DMS53 (cell line): ENCODE measurements at places on chromosomes 6 and 20.
A peak's percentile ranks its signal among the peaks of the same experiment; 100 is the strongest.

- DNase-seq: no peak
These were observed 1.1 kb downstream of the PFDN6 start for GRCh38 chr6:33290459-33290858.

DNA sequence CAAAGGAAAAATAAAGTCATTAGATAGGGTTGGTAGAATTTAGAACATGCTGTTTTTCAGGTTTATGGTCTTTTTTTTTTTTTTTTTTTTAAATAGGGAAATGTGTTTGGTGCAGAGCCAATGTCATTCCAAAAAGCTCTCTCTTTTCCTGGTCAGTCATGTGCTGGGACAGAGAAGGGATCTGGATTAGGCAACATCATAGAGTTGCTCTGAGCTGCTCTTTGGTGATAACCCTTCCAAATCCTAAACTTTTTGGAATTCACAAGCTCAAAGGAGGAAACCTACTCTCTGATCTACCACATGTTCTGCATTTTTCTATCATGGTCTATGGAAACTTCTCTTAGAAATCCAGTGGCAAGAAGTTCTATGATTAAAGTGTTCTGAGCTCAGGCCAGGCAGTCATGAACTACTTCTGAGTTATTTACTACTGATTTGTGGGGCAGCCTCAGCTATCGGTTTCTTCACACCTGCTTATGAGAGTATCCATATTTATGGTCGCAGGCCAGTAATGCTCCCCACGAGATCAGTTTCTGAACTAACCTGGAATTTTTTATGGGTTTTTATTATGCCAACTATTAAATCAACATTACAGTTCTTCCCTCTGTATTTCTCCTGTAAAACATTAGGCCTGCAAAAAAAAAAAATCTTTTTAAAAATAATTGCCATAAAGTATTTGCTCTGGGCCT lies 4.8 kb downstream of the EDN1 start:
- DNase-seq: no peak

DNA sequence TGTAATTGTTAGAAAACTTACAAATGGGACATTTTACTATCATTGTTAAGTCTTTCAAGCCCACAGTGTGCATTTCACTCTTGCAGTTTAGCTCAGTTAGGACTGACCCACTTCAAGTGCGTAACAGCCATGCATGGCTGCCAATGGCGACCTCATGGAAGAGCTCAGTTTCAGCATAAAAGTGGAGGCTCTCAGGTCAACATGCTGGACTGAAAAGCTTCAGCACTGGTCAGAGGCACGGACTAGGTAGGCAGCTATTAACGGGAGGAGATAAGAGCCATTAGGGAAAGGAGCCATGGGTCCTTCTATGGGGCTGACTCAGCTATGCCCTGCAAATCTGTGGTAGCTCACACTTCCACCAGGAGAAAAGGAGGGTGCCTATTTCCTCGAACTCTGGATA lies 101.8 kb downstream of the TTLL2 start:
- peak; percentile 69 for DNase-seq

DNA sequence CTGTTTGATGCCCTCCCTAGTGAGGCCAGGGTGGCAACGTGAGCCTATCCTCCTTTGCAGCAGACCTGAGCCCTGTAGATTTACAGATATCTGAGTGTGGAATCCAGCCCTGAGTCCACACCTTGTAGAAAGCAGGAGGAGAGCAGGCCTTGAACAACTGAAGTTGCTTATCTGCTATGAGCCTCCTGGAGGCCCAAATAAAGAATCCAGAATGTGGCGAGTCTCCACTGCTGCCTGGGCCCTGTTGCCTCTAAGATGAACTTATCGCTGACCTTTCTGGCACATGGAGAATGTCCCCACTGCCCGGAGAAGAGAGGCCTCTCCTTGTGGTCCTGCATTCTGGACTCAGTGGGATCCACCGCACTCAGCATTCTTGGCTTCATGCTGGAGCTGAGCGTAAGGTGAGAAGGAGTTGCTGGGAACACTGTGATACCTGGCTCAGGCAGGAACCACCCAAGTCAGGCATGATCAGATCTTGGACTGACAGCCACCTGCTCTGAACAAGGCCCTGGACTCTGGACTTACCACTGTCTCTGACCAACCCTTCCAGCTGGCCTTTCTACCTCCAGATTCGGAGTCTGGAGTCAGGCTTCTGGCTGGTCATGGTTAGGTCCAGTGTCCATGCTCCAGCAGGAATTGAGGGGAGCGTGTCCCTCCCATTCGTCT lies 5.8 kb upstream of the MANBAL start:
- DNase-seq: no peak

DNA sequence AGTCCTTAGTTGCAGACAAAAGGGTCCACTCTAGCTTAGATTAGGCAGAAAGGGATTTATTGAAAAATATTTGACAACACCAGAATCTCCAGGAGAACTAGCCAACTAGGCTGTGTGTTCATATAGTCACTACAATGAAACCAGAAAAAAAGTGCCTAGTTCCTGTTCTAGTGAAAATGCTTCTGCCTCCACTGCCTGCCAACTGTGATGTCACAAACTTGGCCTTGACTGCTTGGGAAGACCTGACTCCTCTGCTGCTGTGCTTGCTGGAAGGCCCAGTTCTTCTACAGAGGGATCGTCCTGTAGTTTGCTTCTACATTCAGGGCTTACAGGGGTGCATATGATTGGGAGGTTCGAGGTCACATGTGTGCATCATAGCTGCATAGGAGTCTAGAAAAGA lies 40.3 kb upstream of the XRN2 start:
- no peak for DNase-seq

DNA sequence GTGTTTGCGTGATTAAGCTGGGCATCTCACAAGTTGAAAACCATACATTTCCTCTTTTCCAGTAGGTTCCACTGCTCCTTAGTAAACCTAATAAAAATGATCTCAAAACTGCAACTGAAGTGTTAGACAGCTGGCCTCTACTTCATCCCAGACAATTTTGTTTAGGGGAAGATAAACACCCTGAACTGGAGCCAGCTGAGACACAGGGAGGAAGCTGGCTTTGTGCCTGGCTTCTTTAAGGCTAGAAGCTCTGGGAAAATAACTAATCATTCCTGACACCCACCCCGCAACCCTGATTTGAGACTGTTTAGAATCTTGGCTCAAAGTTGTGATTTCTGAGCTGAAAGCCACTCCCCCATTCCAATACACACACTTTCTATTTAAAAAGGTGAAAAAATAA lies 11.6 kb downstream of the PTPRT start:
- DNase-seq: no peak

DNA sequence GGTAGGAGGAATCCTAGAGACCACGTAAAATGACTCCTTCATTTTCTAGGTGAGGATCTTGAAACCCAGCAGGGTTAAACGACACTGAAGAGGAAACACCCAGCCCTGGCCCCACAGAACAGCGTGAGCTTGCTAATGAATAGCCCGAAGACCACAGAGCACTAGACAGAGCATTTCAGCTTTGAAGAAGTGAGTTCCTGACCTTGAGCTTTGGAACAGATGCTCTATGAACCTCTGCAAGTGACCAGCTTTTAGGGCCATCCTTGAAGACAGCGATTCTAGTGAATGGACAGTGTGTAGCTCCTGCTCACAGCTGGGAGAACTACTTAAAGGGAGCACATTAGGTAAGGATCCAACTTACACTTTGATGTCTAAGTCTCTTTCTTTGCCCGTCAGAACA lies 74.0 kb upstream of the FRMD1 start:
- no peak for DNase-seq

DNA sequence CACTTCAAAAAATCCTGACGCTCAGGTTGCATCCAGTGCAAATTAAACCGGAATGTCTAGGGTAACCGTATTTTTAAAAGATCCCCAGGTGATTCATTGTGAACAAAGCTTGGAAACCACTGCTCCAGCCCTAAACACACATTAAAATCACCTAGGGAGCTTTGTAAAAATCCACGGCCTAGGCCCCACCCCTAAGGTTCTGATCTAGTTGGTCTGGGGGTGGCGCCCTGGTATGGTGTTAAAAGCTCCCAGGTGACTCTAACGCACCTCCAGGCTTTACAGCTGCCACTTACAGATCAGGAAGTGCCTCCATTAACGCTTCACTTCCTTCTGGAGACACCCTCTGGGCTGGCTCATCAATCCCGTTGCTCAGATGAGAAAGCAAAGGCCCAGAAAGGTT lies 92.2 kb downstream of the GRM4 start:
- peak; percentile 86 for DNase-seq

- DNase-seq: no peak
These were observed 10.2 kb downstream of the ACSS1 start for GRCh38 chr20:25047766-25048165.

- no peak for DNase-seq
These were observed 232.5 kb downstream of the PTPRT start for GRCh38 chr20:42957018-42957703.

- no peak for DNase-seq
These were observed 102.8 kb downstream of the TMEM242 start for GRCh38 chr6:157220485-157220884.

DNA sequence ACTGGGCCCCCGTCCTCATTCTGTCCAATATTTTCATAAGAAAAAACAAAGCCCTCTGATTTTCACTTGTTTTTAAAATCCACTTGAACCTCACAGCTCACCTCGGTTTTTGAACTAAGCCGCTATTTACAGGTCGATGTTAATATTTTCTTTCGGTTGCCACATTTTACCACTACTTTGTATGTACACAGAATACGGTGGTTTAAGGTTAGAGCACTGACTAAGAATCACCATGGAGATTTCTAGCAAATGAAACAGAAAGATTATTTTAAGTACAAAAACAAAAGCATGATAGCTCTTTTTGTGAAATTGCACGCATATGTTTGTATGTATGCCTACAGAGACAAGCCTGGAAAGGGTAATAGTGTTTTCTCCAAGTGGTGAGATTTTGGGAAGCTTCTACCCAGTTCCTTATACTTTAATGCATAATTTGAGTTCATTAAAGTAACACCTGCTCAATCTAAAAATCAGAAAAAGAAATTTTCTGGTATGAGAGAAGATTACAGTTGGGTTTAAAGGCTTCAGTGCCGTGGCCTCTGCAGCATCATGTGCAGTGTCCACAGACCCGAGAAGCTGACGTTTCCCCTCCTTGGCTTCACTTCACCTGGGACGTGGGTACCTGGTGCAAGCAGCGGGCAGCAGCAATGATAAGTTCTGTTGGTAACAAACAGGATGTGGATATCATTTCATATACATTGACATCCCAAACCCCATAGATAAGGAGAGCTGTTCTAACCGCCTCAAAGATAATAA lies 144.0 kb downstream of the UST start:
- no peak for DNase-seq

DNA sequence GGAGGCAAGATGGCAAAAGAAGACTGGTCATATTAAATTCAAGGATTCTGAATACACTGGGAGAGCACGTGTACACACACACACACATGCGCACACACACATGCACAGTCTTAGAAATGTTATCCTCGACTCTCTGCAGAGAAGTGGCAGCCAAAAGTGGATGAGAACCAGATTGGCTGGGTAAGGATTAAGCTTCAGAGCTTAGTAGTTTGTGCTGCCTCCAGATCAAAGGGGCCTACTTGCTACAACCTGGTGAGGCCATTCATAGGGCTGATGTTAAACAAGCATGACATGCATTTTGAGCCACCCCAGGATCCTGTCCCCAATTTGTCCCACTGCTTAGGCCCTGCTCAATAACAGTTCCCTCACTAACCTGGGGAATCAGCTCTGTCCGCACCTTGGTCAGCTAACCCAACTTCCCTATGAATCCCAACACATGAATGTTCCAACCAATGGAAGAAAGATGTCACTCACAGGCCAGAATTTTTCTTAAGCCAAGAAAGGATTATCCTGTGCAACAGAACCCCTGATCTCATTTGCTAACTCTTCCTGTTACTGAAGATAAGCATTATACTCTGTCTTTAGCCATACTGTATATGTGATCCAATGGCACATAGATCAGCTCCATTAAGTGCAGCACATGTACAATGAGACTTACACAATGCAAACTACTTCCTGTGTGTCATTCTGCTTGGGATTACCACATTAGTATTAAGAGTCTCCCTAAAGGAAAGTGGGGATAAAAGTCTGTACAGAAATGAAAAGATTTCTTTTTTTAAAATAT lies 31.0 kb downstream of the TOMM6 start:
- DNase-seq: no peak

DNA sequence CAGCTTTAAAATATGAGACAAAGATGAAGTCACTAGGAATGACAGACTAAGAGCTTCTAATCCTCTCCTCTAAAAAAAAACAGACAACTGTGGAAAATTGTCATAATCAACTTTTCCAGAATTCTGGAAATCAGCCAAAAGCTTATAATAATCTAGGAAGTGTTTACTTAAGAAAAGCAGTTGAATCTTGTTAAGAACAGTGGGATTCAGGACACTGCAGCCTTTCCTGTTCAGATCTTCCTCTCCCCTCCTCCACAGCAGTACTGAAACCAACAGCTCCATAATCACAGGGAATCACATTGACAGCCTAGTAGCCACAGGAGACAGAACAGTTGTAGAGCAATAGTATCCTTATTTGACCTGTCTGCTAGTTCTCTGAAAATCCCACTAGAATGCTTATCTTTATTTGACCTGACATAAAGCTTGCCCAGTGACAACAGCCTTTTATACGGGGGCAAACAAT lies 41.6 kb downstream of the IBTK start:
- DNase-seq: peak; percentile 13

GRCh38 chr20:62030834-62031434 lies 34.7 kb downstream of the TAF4 start:
- DNase-seq: peak; percentile 49

DNA sequence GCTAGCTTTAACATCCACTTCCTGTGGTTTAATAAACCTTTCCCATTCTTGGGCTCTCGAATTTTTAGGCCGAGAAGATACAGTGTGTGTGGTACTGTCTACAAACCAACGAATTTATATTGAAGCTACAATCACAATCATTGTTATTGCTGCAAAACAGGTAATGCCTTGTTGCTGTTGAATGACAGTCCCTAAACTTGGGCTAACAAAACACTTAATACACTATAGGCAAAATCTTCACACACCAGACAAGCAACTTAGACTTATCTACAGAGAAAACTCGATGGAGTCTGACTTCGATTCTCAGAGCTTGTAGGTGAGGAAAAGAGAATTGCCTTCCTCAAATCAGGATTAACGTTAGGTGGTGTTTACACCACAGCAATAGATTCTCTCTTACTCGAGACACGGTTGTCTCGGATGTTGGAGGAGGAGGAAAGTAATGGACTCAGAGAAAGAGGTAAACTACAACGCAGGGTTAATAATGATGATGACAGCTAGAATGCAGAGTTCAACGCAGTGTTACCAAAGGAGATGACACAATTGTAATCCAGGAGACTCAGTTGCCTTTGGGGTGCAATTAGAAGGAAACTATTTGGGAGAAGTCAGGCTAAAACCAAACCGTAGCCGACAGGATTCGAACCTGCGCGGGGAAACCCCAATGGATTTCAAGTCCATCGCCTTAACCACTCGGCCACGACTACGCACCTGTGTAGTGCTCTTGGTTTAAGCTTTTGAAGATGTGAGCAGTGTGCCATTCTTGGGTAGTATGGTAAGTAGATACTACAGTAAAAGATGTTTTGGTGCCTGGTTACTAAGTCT lies 32.5 kb upstream of the ZNF184 start:
- peak; percentile 72 for DNase-seq

DNA sequence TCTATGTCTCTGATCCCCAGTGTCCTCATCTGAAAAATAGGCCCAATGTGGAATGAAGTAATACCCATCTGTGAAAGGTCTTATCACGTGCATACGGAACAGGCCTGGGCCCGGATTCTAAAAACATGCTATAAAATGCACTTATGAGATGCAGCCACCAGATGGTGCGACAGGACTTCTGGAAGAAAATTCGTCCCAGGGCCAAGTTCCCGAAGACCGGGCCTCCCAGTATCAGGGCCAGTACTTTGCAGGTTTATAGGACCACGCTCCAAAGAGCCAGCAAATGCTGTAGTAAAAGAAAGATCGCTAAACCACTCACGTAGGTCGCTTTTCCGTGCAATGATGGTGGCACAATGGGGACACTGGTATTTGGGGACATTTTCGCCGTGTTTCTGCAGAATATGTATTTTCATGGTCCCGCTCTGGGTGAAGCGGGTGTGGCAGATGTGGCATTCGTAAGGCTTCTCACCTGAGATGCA lies 10.6 kb downstream of the CTCFL start:
- DNase-seq: peak; percentile 69
